Globus pallidus (tissue), 1 donor: ENCODE measurements at places on chromosomes 6 and 20.

DNA sequence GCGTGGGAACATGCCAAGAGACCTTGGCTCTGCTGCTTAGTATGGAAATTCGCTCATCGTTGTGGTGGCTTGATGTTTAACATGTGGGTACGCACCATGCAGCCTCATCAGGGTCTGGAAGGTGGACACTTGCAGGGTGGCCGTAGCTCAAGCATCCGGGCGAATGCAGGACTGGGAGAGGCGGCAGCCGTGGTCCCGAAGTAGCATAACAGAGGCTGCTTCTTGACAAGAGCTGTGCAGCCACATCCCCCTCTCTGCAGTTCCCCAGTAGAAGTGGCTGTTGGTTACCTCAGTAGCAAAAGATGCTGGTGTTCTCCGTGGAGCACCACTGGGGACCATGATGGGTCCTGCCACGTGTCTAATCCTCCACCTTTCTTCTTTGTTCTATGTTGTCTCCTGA is 195.0 kb downstream of the THBS2 start:
- DNase-seq: no peak

DNA sequence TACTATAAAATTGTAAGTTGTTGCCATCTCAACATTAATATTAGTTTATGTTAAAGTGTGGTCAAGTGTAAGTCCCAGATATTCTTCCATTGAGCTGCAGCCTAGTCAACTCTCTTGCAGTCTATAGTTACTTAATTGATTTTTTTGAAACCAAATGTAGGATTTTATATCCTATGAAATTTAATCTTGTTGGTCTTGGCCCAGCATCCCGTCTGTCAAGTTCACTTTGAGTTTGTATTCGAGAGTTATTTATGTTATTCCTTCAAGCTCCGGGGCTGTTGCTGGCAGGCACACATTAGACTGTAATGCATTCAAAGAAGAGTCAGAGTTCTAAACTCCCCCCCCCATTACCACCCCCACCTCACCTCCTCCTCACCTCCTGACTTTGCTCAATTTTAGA is 71.0 kb upstream of the SPACA1 start:
- no peak for DNase-seq

- DNase-seq: peak; percentile 11
Observed at GRCh38 chr6:143961886-143962878, 45.9 kb downstream of the PLAGL1 start.

GRCh38 chr6:53892707-53893106 is 97.9 kb downstream of the LRRC1 start:
- DNase-seq: no peak

- no peak for DNase-seq
Observed at GRCh38 chr20:49515586-49515985, 33.1 kb upstream of the KCNB1 start.

- no peak for DNase-seq
Observed at GRCh38 chr20:10419550-10420133, 14.4 kb downstream of the MKKS start.

DNA sequence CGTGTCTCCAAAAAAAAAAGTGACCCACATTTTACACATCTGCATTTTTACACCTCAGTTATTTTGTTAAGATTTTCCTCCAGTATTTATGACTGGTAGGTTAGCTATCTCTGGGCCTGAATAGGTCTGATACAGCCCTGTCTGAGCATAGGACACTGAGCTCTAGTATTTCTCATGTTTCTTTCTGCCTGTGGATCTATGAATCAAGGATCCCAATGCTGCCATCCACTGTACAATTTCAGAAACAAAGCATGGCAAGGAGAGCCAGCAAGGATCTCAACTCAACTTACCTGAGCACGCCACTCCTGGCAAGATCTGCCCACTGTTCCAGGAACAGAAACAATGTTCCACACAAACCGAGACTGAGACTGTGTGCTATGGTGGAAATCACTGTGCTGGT is 36.4 kb upstream of the ENPP5 start:
- no peak for DNase-seq

GRCh38 chr6:144478483-144478882 is 193.3 kb downstream of the UTRN start:
- DNase-seq: peak; percentile 49

- DNase-seq: no peak
Observed at GRCh38 chr6:61203966-61204496, 1082.0 kb downstream of the KHDRBS2 start.

- DNase-seq: no peak
Observed at GRCh38 chr6:98957450-98957849, 9.7 kb upstream of the FBXL4 start.

GRCh38 chr6:49764571-49765236 is 20.5 kb upstream of the CRISP3 start:
- DNase-seq: peak; percentile 19

- DNase-seq: no peak
Observed at GRCh38 chr6:74356391-74356790, 660.4 kb downstream of the CD109 start.

GRCh38 chr20:41373251-41373783 is 6.7 kb upstream of the EMILIN3 start:
- no peak for DNase-seq

DNA sequence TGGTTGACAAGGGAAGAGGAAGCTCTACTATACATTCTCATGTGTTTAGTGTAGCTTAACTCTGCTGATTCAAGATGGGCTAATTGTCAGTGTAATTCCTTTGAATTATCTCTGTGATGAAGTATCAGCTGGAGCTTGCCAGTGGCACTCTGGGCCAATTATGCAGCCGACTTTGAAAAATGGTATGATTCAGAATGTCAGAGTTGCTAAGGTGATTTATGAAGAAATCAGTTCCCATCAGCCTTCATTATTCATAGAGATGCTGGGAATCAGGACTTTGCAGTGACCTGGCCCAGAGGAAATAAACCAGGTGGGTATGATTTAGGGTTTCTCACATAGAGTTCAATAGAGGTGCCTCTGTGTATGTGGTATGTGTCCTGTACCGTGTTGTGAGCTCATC is 33.4 kb downstream of the KCNS1 start:
- DNase-seq: no peak

- peak; percentile 74 for DNase-seq
Observed at GRCh38 chr20:20410678-20411077, 42.8 kb downstream of the INSM1 start.

DNA sequence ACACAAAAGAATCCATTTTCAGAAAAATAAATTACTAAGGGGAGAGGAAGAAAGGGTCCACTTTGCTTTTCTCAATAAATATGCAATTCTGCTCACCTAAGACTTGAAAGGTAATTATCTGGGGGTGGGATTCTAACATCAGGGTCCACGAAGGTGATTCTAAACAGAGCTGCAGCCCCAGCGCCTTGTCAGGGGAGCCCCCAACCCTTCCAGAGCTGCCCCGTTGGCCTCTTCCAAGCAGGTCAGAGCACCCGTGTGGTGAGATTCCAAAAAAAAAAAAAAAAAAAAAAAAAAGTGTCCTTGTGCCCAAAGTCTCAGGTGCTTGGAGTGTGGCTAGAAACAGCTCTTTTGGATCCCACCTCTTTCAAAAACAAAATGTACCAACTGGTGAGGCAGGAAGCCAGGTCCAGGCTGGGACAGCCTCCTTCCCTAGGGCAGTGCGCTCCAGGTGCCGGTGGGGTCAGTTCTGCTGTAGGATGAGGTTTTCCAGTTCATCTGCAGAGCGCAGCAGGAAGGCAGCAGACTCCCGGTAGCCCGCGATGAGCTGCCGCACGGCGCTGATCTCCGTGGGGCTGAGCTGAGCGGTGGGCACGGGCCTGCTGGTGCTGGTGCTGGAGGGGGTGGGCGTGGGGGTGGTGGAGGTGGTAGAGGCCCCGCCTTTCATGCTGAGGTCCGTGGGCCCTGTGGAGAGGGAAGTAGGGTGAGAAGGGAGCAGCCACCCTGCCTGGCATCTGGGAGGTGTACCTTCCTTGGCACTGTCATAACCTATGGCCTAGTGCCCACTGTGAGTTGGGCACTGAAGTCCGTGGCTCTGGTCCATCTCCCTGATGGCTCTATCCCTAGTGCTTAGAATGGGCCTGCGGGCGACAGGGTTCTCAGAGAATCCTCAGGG is 89.3 kb downstream of the ASXL1 start:
- no peak for DNase-seq

- no peak for DNase-seq
Observed at GRCh38 chr20:24580855-24581254, 111.4 kb downstream of the SYNDIG1 start.

- no peak for DNase-seq
Observed at GRCh38 chr6:166623318-166623717, 3.7 kb downstream of the RPS6KA2 start.

DNA sequence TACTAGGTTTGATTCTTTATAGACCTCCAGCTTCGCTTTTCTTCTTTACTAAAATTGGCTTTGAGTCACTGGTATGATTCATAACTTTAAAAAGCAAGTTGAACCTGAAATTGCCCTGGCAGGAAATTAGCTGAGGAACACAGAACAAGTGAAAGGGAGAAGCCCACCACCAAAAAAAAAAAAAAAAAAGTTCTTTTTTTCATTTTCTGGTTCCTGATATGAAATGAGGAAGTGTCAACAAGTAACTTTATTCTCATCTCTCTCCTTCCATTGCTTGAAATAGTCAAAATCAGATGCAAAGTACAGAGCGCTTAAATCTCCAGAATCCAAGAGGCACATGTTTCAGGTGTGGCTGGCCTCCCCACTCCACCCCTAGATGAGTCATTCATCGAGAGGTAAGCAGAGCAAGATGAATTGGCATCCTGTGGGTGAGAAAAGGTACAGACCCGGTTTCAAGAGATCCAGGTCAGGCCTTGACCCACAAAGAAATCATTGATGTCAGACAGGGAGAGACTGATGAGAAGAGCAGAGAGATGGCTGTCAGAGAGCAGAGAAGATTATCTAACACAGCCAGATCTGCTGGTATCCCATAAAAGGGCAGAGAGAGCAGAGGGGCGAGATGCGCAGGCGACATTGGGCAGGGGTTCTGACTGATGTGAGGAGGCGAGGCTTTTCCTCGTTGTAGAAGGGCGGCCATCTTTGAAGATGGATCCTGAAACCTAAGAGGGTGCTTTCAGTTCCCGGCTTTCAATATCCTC is 54.8 kb upstream of the MBOAT1 start:
- no peak for DNase-seq

DNA sequence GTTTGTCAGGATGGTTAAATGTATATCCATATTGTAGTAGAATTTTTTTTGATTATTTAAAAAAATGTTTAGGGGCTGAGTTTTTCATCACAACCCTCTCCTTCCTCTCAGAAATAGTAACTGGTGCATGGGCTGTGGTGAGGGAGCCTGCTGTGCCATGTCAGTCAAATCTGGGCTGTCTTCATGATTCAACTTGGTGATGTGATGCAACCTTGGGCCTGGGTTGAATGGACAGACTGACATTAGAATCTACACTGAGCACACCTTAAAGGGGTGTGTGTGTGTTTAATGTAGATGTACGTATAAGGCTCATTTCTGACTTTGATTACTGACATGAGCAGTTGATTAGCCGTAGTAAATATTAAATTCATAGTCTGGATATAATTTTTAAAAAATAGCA is 3.7 kb downstream of the TJAP1 start:
- DNase-seq: no peak

DNA sequence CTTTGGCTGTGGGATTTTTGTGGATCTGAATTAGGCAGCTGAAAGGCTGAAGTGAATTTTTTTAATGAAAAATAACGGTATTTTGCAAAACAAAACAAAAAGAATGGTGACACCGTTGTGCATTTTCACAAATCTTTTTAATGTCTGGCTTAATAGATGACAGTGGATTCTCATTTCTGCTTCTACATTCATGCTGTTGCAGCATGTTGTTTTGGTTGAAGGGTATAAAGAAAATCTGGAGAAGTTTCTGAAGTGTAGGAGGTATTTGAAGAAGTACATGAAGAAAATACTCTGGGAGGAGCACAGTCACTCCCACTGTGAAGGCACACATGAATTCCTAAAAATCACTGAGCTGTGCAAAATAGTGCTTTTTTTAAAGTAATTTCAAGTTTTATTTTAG is 3.1 kb upstream of the MAP3K5 start:
- DNase-seq: no peak

DNA sequence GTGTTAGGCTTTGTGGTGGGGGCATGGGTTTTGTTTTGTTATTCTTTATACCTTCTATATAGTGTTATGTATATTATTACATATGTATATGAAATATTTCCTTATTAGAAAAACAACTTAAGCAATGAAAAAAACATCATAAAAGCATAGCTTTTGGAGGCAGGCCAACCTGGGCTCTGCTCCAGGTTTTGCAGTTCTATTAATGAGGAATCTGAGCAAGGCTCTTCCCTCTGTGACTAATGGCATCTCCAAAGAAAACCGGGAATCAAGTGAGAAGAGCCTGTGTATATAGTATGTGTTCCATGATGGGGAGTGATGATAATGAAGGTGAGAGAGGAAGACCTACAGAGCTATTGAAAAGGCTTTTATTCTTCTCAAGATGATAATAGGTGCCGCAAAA is 291.1 kb downstream of the CLIC5 start:
- no peak for DNase-seq

GRCh38 chr6:63945987-63946386 is 310.4 kb downstream of the PHF3 start:
- no peak for DNase-seq

DNA sequence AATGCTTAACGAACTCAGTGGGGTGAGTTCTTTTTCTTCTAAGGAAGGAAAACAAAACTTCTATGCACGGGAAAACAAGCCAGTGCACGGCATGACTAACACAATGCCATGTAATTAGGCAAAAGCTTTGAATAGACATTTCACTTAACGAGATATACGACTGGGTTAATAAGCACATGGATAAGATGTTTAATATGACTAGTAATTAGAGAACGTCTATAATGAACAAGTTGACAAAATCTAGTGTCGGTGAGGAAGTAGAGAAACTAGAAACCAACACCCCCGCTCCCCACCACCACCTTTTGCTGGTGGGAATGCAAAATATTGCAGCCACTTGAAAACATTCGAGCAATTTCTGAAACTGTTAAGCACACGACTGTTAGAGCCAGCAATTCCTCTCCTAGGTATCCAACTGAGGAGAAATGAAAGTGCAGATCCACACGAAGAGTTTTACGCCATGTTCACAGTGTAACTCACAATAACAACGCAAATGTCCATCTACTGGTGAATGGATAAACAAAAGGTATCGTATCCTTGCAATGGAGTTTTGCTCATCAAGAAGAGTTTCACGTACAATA is 644.9 kb upstream of the AGPAT4 start:
- DNase-seq: no peak

DNA sequence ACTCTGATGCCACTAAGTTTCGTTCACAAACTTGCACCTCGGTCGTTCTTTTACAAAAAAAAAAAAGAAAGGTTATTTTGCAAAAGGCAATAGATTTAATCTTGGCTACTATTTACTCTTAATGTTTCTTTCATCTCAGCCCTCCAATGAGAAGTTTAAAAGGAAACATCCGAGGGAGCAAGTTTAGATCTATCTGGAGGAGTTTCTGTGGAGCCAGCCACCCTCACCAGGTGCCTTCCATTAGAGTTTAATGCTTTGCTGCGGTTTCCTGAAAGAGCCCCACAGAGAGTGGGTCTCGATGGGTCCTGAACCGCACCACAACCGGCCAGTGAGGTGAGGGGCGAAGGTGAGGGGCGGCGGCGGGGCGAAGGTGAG is 632 bp downstream of the PRKN start:
- peak; percentile 24 for DNase-seq

GRCh38 chr6:107116328-107116892 is 1.1 kb upstream of the BEND3 start:
- DNase-seq: no peak

- DNase-seq: no peak
Observed at GRCh38 chr6:166687070-166687878, 60.2 kb upstream of the RPS6KA2 start.

- no peak for DNase-seq
Observed at GRCh38 chr6:54621285-54621684, 225.3 kb upstream of the FAM83B start.

GRCh38 chr6:142987490-142987889 is 42.5 kb upstream of the HIVEP2 start:
- DNase-seq: no peak

GRCh38 chr6:119186490-119186889 is 108.0 kb upstream of the FAM184A start:
- DNase-seq: no peak
